ENCODE measurements at places on chromosomes 2 and 18.

GRCh38 chr2:48269117-48269822 is 260.7 kb upstream of the STON1 start:
- DNase-seq: no peak

- DNase-seq: no peak
Measured at GRCh38 chr2:110837446-110838409, 105.4 kb downstream of the ACOXL start.

- no peak for DNase-seq
Measured at GRCh38 chr2:230870544-230871360, 6.0 kb downstream of the ITM2C start.

DNA sequence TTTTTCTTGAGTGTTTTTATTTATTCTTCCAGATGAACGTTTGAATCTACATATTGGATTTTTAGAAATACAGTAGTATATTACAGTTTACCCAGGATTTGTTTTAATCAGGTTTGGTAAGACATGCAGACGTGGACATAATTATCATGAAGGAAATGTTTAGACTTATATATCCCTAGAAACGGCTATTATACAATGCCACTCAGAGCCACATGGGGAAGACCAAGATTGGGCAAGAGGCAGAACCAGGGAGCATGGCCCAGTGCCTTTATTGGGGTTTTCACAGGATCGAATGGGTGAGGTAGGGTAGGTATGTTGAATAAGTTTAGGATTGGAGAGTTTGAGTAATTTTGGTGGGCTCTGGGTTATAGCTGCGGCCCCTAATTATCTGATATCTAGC is 212.2 kb downstream of the CAMKMT start:
- no peak for DNase-seq

DNA sequence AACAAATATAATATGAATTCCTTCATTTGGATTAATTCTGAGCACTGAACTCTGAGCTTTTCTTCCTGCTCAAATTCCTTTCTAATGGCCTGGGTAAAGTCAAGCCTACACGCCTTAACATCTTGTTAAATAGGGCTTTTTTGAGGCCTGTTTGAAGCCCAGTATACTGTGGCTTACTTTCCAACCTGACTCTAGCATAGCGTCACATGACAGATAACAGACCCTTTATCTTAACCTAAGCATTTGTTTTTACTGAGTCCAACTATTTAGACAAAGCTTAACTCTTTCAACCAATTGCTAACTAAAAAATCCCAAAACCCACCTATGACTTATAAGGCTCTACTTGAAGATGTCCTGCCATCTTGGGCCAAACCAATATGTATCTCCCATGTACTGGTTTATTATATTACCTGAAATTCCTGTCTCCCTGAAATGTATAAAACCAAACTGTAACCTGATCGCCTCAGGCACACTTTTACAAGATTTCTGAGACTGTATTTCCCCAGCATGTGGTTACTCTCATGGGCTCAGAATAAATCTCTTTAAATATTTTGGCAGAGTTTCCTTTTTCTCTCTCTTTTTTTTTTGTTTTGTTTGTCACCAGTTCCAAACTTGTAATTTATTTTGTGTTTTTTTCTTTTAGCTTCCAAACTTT is 271.1 kb upstream of the VWC2L start:
- no peak for DNase-seq

GRCh38 chr2:138818556-138818955 is 38.4 kb upstream of the NXPH2 start:
- no peak for DNase-seq

- DNase-seq: peak; percentile 66
Measured at GRCh38 chr2:26346454-26347053, at the start of gene ADGRF3. Gene ADGRF3 (minus strand): TSS chr2:26346789. CDS start chr2:26346234, 555 bp downstream.

GRCh38 chr2:20568501-20569463 is 82.1 kb downstream of the HS1BP3 start:
- DNase-seq: no peak

GRCh38 chr2:195596840-195597239 is 60.2 kb upstream of the SLC39A10 start:
- no peak for DNase-seq

DNA sequence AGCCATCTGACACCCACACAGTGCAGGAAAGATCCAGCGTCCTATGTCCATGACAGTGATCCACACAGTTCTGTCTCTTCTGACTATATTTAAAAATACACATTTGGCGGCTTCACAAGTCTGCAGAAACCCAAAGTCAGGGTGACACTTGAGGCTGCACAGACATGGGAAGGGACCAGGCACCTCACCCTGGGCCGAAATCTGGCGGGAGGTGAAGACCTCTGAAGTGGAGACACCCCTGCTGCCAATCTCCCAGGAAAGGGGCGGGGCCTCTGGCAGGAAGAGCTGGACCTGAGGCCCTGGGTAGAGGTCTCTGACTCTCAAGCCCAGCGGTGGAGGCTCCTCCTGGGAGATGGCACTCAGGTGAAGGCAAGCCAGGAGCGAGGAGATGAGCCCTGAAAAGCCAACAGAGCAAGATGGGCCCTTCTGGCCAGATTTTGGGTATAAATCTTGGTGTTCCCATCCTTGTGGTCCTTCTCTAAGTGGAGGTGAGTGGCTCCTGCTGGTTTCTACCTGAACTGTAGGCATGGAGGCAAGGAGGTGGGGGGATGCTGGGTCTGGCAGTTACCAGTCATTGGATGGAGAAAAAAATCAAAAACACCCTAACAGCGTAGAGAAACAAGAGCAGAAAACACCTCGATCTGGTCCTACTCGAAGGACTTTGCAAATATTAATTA is 248.4 kb downstream of the HDAC4 start:
- DNase-seq: no peak

GRCh38 chr2:146388757-146389156 is 1456.1 kb upstream of the ACVR2A start:
- DNase-seq: no peak

DNA sequence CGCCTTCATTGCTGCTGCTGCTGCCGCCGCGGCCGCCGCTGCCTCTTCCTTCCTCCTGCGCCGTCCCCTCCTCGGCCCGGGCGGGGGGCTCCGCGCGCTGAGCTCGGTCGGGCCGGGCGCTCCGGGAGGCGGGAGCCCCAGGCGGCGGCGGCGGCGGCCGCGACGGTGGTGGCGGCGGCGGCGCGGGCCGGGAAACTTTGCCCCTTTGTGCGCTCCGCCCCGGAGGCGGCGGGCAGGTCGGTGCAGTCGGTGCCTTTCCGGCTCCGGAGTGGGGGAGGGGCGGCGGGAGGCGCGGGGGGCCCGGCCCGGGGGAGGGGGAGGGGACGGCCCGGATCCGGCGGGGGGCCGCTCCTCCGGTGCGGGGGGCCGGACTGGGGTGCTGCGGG is 205 bp downstream of the TET3 start:
- no peak for DNase-seq

DNA sequence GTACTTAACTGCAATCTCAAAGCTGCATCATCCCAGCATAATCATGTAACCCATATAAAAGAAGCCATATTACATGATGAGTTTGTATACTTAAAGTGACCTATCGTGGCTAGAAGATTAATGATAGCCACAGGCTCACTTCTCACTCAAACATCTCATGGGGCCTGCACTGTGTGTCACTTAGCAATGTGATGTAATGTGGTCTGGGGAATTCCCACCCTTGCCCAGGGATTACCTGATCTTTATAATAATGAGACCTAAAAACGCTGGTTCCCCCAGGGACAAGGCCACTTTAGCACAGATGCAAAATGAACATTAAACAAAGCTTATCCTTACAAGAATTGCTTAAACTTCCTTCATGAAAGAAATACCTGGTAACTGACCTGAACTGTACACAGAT is 427.1 kb upstream of the CNTNAP5 start:
- DNase-seq: no peak

- DNase-seq: no peak
Measured at GRCh38 chr2:187593697-187594096, 39.5 kb upstream of the TFPI start.

DNA sequence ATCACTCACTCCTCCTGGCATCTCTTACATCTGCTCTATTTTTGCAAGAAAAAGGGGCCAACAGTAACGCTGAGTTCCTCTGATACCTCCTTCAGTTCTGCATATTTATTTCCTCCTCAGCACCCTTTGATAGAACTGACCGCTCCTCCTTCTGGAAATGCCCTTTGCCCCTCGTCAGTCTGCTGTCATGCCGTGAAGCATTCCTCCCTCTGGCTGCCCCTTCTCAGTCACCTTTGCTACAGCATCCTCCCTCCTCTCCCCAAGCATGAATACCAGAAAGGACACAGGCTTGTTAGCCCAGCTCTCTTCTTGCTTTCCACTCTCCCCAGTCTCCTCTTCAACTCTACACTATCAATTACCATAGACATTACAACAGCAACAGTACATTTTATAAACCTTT is 135.4 kb downstream of the NBAS start:
- no peak for DNase-seq

GRCh38 chr2:207135801-207136457 is 29.8 kb downstream of the KLF7 start:
- no peak for DNase-seq

DNA sequence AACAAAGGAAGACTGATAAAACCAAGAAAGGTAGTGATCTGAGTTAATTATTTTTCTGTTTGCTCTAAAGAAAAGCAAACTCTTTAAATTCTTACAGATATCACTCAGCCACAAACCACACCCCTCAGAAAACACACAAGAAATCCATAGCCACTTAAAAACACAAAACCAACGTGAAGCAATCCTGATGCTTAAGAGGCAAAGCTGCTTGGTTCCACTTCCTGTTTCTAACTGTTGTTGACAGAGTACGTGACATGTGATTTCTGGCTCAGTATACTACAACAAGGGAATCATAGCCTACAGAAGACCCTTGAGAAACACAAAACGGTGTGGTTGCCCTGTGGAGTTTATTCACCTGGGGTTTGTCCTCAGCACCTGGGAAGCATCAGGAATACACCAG is 240.9 kb upstream of the APCDD1 start:
- no peak for DNase-seq

- DNase-seq: no peak
Measured at GRCh38 chr2:23553561-23553960, 168.6 kb downstream of the KLHL29 start.

DNA sequence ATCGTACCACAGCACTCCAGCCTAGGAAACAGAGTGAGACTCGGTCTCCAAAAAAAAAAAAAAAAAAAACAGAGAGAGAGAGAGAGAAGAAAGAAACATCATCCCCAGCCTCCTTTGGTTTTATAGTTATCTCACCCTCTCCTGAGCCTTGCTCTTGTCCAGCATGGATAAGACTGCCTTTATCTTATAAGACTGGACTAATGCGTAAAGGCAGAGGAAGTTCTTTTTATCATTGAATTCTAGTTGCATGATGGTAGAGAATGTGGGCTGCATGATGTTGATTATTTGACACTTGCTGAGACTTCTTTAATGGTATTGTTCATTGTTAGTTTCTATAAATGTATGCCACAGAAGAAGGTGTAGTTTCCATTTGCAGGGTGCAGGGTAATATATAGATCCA is 124.4 kb downstream of the ZBTB7C start:
- no peak for DNase-seq

DNA sequence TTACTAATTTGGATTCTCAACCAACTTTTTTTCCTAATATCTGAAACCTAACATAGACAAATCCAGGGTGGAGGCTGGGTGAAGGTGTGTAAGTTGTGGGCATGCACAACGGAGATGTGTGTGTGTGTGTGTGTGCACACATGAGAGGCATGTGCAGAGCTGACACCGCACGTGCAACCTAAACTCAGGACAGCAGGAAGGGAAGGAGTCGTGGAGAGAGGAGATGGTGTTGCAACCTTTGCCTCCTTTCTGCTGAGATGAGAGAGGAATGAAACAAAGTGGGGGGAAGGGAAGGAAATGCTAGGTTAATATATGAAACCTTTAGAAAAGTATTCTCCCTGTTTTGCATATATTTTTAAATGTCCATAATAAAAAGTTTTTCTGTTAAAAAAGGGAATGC is 64.7 kb downstream of the KCTD1 start:
- DNase-seq: no peak

GRCh38 chr18:76604108-76604934 is 109.3 kb upstream of the ZNF516 start:
- DNase-seq: no peak

GRCh38 chr2:25972049-25972823 is 10.1 kb downstream of the KIF3C start:
- DNase-seq: no peak

- DNase-seq: no peak
Measured at GRCh38 chr18:24602201-24602600, 141.8 kb downstream of the HRH4 start.

DNA sequence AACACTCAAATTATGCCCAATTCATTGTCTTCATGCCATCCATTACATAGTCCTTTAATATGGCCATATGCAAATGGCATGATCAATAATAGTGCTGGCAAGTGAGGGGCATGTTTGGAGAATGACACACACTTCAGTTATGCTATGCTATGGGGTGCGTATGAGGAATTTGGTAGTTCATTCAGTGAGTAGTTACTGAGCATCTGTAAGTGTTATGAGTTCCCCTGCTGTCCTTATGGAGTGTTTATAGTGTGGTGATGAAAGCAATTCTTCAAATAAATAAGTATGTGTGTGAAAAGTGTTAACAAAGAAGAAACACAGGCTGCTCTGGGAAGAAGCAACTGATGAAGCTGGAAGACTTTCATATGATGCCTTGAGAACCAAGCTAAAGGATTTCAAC is 383.7 kb upstream of the SLC14A2 start:
- DNase-seq: no peak

GRCh38 chr2:64488050-64488974 is 34.4 kb downstream of the LGALSL start:
- DNase-seq: peak; percentile 79

GRCh38 chr2:45699032-45699658 is 47.7 kb downstream of the PRKCE start:
- DNase-seq: no peak
